C1 segment of cervical spinal cord (tissue), 14 donors: ENCODE measurements at places on chromosomes 12 and 14.

DNA sequence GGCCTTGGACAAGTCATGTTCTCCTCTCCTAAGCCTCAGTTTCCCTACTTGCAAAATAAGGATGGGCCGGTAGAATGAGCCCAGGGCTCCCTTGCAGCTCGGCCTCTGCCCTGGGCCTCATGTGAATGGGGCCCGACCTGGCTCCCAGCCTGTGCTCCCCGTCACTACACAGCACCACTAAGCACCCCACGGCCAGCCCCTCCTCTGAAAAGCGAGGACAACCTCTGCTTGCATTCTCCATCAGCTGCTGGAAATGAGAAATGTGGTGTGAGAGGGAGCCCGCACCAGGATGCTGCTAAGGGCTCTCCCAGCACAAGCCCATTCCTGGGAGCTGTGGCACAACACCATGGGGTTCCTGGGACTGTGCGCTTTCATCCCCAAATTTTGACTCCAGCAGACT, 10.2 kb downstream of the SLC25A47 start:
- no peak for DNase-seq

DNA sequence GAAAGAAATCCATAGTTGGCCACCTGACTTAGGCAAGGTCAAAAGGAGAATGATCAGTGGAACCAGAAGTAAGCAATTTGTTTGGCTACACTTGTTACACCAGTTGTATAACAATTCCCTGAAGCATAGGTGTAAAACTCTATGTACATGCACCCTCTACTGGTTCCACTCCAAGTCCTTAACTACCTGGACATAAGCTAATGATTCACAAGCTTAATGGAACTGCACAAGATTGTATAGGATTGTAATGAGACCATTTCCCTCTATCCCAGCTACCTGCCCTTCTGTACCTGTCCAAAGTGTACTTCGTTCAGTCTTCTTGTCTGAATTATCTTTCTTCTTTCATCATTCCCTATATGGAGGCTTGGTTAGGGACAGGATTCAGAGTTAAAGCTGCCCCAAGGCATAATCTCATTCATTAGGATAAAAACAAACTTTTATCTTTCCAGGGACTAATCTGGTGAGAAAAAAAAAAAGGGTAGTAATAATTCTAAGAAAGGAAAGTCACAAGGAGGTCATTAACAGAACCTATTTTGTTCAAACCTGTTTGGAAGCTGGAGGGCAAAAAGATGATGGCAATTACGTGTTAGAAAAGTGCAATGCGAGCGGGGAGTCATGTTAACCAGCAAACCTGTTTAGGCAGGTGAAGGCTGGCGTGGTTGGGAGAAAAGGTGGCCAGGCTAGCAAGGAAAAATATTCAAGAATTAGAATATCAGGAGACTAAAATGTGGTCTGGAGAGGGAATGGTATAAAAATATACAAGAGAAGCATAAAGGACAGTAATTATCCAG, 2.8 kb upstream of the TMEM52B start:
- no peak for DNase-seq

DNA sequence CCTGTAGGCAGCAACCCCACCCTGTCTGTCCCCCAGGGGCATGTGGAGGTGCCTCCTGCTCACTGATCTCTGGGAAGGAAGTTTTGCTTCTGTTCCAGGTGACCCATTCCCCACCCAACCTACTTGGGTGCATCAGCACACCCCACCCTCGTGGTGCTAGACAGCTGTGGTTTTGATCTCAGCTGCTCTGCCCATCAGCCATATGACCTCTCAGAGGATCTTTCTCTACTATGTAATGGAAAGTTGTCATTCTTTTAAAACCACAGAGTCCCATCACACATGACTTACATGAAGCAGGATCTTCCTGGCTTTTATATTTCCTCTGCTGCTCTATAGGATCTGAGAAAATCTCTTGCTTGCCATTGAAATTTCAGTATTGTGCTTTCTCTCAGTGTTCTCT, 13.5 kb upstream of the KRT82 start:
- DNase-seq = no peak

GRCh38 chr14:21575661-21576060, 4.2 kb downstream of the OR10G3 start:
- DNase-seq = no peak

- DNase-seq = no peak
These were observed 138.2 kb downstream of the MON2 start for GRCh38 chr12:62604871-62605270.
